AG08395 (cell line): ENCODE measurements at places on chromosomes 13 and 19.

GRCh38 chr19:17185590-17185989, 29.6 kb upstream of the USE1 start:
- DNase-seq = no peak

- DNase-seq = peak; percentile 73
Measured at GRCh38 chr13:113474179-113474578, 16.3 kb downstream of the DCUN1D2 start.

DNA sequence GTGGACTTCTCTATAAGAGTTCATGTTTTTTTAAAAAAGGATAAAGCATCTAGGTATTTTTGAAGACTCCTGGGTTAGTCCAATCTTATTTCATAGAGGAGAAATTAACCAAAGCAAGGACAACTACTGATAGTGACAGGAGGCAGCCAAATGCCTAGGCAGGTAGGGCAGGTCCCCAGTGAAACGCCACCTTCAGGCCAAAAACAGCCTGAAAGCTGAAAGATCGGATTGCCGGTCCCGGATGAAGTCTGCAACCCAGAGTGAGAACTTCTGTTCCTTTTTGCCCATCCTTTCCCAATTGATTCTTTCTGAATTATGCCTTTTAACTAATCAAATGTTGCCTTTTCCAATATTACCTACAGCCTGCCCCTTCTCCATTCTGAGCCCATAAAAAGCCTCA, 6.1 kb upstream of the GGACT start:
- DNase-seq = no peak

DNA sequence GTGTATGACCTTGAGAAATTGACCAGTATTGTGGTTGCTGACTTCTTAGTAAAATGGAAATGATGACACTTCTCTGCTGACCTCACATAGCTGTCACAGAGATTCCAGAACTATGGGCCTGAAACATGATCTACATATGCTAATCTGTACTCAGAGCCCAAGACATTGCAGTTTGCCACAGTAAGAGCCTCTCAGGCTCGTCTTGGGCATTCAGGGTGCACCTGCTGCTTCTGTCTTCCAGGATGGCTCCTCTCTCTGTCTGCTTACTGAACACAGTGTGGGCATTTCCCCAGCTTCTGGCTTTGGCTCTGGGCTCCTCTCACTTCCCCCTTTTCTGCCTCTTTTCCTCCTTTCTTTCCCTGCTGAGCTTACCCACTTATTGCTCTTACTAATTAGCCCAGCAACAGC, 22.3 kb upstream of the SLC46A3 start:
- no peak for DNase-seq
